ENCODE measurements at places on chromosomes 5 and 9.

GRCh38 chr5:26700759-26701384 lies 337.5 kb downstream of the CDH9 start:
- peak; percentile 55 for DNase-seq

DNA sequence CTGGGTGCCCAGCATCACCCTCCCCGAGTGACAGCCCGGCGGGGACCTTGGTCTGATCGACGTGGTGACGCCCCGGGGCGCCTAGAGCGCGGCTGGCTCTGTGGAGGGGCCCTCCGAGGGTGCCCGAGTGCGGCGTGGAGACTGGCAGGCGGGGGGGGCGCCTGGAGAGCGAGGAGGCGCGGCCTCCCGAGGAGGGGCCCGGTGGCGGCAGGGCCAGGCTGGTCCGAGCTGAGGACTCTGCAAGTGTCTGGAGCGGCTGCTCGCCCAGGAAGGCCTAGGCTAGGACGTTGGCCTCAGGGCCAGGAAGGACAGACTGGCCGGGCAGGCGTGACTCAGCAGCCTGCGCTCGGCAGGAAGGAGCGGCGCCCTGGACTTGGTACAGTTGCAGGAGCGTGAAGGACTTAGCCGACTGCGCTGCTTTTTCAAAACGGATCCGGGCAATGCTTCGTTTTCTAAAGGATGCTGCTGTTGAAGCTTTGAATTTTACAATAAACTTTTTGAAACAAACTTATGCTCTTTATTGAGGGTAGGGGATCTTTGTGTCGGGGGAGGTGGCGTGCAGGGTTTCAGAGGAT lies 1.3 kb downstream of the GADD45G start:
- DNase-seq: no peak

GRCh38 chr9:131727795-131728545 lies 11.9 kb downstream of the RAPGEF1 start:
- no peak for DNase-seq

DNA sequence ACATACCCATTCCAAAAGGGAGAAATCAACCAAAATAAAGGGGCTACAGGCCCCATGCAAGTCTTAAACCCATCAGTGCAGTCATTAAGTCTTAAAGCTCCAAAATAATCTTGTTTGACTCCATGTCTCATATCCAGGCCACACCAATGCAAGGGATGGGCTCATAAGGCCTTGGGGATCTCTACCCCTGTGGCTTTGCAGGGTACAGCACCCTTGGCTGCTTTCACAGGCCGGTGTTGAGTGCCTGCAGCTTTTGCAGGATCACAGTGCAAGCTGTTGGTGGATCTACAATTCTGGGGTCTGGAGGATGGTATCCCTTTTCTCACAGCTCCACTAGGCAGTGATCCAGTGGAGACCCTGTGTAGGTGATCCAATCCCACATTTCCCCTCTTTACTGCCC lies 5.0 kb upstream of the SPINK14 start:
- no peak for DNase-seq

- no peak for DNase-seq
Observed at GRCh38 chr5:134949316-134949715, 18.4 kb upstream of the CATSPER3 start.

- no peak for DNase-seq
Observed at GRCh38 chr5:94621763-94622162, 3.3 kb downstream of the SLF1 start.

- DNase-seq: no peak
Observed at GRCh38 chr9:75636427-75637045, 253.9 kb upstream of the PCSK5 start.

DNA sequence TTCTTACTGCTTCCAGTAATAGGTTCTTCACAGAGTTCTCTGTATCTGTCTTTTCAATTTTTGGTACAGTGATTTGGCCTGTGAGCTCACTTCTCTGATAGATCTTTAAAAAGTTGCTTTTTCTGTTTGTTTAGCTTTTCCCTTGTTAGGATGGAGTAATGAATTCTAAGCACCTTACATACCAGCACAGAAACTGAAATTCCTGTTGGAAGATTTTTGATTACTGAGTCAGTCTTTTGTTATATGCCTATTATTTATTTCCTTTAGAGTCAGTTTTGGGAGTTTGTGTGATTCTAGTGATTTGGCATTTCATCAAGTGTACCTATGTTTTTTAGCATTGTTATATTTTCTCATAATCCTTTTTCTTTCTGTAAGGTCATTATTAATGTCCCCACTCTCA lies 37.6 kb upstream of the IPPK start:
- DNase-seq: no peak

DNA sequence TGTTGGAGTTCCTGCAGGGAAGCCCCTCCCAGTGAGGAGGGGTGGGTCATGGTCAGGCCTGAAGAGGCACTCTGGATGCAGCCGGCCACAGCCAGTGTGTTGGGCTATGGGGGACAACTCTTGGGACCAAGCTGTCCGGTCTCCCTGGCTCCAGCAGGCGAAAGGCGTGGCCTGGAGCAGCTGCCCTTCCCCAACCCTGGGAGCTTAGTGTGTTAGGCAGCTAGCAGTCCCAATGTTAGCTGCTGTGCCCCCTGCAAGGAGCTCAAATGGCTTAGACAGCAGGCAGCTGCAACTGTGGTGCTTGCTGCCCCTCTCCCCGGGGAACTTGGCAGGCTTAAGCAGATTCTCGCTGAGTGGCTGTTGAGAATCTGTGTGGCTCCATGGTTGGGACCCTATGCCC lies 67.5 kb upstream of the ACTBL2 start:
- no peak for DNase-seq

- no peak for DNase-seq
Observed at GRCh38 chr5:157049605-157050004, 9.3 kb downstream of the HAVCR1 start.

- DNase-seq: peak; percentile 73
Observed at GRCh38 chr5:160287378-160288051, 24.8 kb downstream of the CCNJL start.

GRCh38 chr5:1443991-1444360 lies 1.3 kb downstream of the SLC6A3 start:
- DNase-seq: no peak

DNA sequence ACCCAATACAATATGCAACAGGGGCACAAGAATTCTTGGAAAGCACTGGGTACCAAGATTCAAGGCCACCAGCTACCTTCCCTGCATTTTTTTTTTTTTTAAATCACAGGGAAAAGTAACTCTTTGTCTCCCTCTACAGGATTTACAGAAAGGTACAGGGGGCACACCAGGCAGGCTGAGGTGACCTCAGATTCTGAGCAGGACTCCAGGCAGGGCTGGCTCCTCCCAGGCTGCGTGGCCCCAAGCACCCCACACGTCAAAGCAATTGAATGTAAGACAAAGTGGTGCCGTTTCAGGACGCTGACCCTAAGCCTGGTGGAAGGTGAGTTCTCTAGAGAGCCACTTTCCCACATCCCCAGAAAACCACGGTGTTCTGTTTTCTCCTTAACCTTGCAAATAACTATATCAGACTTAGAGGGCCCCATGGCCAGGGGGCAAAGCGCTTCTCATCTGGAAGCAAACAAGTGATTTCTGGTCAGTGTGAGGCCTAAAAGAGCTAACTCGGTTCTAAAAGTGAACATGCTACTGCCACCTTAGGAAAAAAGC lies 222.6 kb downstream of the ROR2 start:
- DNase-seq: peak; percentile 32

GRCh38 chr9:2602704-2603116 lies 18.9 kb upstream of the VLDLR start:
- peak; percentile 11 for DNase-seq

DNA sequence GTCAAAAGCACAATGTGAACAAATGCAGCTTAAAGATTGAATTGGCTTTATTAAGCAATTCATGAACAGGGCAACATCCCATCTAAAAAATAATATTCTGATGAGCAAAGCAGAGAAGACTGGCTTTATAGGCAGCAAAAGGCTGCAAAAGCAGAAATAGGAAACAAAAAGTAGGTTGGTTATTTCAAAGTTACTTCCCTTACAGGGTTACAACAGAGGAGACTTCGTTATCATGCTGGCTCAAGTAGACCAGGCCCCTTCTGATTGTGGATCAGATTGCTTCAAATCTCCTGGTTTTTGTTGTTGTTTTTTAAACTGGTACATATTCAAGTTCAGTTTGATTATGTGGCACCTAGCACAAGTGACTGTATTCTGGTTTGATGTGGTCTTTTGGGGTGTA lies 73.1 kb downstream of the MAN2A1 start:
- no peak for DNase-seq

DNA sequence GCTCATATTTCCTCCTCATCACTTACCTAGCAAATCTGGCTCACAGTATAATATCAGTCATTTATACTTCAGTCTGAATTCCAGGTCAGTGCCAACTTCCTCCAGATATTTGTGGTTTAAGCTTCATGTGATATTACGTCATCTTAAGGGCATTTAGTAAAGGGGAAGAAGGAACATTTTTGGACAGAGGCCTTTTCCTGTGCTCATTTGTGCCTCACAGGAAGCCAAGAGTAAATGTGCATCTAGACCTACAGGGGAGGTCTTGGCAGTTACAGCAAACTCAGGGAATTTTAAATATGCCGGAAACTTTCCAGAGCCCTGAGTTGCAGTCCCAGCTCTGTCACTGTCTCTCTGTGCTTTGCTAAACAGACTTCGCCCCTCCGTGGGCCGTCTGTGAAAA lies 12.3 kb upstream of the KCNIP1 start:
- DNase-seq: no peak

- DNase-seq: no peak
Observed at GRCh38 chr5:13585324-13585723, 359.2 kb downstream of the DNAH5 start.

All from NCI-H774 (cell line).